ENCODE measurements at places on chromosomes 7 and 10.

GRCh38 chr10:26474026-26474425, 35.9 kb downstream of the APBB1IP start:
- DNase-seq: no peak

DNA sequence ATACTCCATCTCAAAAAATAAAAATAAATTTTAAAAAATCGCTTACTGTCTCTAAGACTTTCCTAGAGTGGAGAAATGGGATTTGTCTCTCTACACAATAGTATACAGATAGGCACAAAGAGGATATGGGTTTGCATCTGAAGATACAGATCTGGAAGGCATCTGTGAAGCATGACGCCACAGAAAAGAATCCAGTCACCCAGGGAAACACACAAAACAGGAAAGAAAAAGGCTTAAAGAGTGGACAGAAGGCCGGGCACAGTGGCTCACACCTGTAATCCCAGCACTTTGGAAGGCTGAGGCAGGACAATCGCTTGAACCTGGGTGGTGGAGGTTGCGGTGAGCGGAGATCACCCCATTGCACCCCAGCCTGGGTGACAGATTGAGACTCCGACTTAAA, 61.3 kb downstream of the SKIDA1 start:
- no peak for DNase-seq

DNA sequence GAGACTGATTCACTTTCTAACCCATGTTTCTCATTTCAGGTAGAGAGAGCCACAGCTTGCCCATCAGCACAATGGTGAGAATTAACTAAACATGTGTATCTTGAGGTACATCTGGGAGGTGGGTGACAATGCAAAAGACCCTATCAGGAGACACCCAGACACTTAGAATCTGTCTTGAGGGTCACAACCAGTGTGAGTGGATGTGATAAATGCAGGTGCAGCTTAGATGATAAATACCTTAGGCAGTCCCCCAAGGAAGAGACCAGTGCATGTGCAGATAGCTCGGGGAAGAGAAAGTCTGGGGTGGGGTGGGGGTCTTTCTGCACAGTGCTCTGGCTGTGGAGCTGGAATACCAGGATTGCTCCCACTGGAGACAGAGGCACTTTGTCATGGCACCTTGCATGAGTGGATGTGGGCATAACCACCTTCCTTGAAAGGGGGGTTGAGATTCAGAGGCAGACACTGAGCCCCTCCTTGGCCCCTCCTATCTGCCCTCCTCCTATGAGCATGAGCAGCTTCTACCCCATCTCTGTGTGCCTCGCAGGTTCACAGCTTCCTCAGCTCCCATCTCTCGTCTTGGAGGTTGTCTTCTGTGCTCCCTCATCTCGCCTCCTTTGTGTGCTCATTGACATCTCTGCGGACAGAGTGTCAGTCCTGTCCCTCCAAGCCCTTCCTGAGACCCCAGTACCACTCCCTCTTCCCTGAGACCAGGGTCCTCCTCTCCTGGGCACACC, 349.8 kb downstream of the TCERG1L start:
- DNase-seq: no peak

DNA sequence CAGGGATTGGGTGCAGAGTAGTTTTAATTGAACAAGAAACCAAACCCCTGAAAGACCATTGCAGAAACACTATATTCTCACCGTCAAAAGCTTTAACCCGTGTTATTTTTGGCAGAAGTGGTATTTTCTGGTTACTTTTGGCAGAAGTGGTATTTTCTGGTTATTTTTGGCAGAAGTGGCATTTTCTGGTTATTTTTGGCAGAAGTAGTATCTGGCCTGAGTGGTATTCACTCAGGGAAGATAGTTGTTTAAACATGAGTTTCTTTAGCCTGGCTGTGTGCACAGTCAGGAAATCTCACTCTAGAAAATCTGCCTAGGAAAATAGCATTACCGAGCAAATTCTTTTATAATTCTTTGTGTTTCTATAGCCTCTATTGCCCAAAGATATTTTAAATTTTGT, 322.7 kb downstream of the GFRA1 start:
- DNase-seq: no peak

DNA sequence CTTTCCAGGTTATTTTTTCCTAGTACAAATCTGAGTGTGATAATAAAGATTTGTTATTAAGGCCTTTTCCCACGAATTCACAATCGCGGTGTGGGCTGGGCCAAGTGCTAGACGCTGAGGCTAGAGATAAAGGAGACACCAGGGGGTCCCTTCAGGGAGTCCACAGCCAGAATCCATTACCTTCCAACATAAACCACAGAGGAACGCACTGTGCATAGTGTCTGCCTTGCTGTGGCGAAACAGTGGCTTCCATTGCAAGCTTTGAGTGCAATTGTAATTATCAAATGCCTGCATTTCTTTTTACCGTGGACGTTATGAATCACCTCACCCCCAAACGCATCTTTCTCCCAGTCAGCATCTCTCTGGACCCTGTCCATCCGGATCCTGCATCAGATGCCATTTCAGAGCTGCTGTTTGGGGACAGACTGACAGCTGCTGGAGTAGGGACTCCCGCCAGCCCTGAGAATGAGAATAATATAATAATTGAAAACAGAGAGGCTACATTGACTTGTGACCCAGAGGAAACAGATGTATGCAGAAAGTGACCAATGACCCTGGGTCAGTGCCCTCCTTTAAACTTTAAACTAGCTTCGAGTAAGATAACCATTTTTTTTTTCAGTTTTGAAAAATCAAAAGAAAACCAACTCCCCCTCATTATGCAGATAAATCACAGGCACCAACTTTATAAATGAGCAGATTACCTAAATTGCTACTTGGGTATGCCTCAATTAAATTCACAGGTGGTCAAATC, 456.2 kb upstream of the NRP1 start:
- DNase-seq: no peak

GRCh38 chr7:70241536-70242175, 643.4 kb downstream of the AUTS2 start:
- DNase-seq: no peak

DNA sequence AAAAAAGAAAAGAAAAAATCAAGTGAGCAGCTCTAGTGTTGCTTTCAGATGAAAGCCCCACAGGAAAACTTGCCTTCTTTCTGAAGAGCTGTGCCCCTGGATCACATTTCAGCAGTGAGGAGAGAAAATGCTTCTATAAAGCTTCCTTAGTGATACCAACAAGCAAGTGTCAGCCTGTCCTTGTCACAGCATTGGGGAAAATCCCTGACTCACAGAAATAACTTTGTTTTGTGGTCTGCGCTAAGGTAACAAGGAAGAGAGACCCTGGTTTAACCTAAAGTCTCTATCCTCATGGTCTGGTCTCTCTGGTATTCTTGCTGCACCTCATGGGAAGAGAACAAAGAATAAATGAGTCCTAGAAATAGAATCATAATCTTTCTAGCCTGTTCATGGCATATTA, 885.2 kb upstream of the SORCS1 start:
- DNase-seq: no peak

- DNase-seq: no peak
These were observed 167.4 kb downstream of the ARHGAP21 start for GRCh38 chr10:24556126-24556749.

GRCh38 chr7:92797284-92797683, 39.1 kb downstream of the CDK6 start:
- no peak for DNase-seq

GRCh38 chr10:83806717-83807116, 332.6 kb upstream of the GHITM start:
- no peak for DNase-seq

- peak; percentile 13 for DNase-seq
These were observed 8.8 kb downstream of the NODAL start for GRCh38 chr10:70432561-70433263.

DNA sequence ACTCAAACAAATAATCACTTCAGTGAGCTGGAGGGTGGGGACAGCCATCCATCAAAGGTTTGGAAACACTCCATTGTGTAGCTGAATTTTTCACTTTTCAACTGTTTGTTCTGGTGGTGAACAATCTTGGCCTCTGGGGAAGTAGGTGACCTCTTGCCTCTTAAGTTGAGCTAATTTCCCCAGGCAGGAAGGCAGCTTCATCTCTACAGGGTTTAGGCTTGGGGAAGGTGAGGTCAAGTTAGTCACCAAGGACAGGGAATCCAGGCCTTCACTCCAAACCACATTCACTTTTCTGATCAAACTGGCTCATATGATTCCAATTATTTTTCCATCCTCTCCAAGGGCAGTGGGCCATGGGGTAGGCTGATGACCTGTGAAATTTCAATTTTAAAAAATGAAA, 138.3 kb upstream of the HABP2 start:
- no peak for DNase-seq

- no peak for DNase-seq
These were observed 50.2 kb downstream of the GTF2IRD1 start for GRCh38 chr7:74503943-74504342.

GRCh38 chr10:113648478-113648877, 15.4 kb downstream of the NRAP start:
- DNase-seq: no peak

DNA sequence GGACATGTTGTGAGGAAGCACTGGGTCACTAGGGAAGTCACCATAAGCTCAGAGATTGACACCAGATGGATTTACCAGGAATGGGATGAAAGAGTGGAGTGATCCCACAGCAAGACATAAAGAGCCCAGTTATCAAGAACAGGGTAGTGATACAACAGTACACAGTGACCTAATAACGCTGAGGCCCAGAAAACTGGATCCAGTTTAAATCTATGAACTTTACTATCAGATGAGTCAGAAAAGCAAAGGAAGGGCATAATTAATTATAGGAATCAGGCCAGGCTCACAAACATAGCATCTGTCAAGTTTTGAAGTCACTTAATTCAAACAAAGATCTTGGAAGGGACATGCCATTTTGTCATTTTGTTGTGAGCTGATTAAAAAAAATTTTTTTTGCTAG, 73.5 kb downstream of the LRRN3 start:
- no peak for DNase-seq

DNA sequence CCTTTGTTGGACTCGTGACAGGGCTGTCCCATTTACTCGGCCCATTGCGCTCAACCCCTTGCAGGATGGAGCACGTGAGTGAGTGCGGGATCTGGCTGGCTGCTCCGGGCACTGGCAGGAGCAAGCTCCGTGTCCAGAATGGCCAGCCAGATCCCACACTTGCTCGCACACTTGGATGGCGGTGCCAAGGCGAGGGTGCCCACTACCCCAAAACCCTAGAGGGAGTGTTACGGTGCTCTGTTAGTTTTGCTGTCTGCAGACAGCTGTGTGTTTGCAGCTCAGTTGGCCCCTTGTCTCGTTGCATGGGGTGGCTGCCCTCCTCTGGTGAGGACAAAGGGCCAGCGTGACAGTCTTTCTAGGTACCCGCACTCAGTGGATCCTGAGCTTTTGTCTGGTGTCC, 34.2 kb downstream of the ZNF487 start:
- no peak for DNase-seq

Measured in CD4-positive, alpha-beta T cell treated with Interleukin-17A for 1 hour (primary cell).